ENCODE measurements at places on chromosomes 13 and 19.

DNA sequence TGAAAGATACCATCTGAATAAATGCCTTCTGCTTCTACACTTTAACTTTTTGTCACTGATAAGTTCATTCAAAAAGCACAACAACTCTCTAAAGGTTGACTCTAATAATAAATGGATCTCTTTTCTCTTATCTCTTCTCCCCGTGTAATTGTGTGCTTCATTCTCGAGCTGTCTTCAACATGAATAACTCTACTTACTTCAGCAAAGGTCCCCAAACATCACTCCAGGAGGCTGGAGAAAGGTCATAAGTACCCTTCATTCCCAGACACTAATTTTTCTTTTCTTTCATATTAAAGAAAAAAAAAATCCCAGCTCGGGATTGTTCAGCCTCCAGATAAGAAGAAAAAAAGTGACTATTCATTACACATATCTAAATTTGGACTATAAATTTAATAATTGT lies 222.2 kb downstream of the FOXO1 start:
- no peak for DNase-seq

GRCh38 chr19:58020129-58020528 lies 13.7 kb upstream of the ZSCAN1 start:
- no peak for DNase-seq

- DNase-seq: no peak
These were observed 46.8 kb downstream of the PDCD5 start for GRCh38 chr19:32627714-32628270.

DNA sequence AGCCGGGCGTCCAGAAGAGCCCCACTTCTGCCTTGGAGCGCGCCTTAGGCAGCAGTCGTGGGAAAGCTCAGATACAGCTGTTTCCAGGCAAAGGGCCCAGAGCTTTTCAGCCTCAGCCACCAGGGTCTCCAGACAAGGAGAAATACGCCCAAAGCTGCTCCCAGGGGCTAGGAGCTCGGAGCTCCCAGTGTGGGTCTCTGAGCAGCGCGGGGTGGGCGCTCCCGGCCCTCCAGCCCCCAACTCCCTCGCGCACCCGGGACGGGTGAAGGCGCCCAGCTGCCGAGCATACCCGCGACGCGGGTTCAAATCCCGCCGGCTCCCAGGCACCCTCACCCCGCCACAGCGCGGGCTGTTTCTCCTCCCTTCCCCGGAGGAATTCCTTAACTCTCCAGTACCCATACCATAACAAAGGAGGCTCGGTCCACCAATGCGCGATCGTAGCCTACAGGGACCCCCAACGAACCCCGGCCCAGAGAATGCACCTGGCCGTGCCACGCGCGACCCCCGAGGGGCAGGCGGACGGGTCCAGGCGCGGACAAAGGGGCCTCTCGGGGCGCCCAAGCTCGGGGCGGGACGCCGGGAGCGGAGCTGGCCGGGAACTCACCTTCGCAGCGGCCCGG lies 507 bp downstream of the COL4A1 start:
- DNase-seq: no peak

DNA sequence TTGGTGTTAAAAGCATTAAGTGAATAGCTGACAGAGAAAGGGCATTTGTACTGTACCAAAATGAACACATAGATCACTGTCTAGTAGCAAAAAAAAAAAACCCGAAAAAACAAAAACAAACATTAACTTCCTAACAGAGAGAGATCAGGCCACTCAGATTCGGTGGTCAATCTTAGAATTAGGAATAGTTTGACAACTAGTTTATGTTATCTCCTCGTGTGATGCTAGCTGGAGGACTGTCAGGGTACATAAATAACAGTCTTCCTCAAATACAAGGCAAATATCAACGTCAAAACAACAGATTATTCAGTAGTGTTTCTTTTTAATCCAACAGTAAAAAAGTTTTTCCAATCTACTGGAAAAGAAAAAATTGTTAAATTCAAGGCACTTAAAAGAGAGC lies 1.7 kb downstream of the ZMYM5 start:
- DNase-seq: no peak

- DNase-seq: no peak
These were observed 1.6 kb downstream of the ZNF414 start for GRCh38 chr19:8512115-8512967.

DNA sequence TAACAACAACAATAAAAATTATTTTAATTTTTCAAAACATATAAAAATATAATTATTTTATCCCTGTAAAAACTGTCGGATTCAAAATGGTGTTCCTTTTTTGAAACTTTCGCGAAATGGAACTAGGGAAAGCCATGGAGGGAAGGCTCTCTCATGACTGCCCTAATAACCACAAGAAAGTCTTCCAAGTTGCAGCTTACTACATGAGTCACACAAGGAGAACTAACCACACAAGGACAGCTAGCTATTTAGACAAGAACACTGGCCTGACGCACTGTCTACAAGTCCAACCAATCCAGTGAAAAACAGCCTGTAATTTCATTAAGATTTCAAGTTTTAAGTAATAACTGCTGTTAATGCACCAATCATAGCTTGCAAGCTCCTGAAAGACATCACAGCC lies 319.2 kb upstream of the PCDH9 start:
- DNase-seq: no peak

GRCh38 chr13:95136638-95137037 lies 164.6 kb downstream of the ABCC4 start:
- no peak for DNase-seq

GRCh38 chr13:50543782-50544181 lies 299.7 kb downstream of the DLEU7 start:
- no peak for DNase-seq

DNA sequence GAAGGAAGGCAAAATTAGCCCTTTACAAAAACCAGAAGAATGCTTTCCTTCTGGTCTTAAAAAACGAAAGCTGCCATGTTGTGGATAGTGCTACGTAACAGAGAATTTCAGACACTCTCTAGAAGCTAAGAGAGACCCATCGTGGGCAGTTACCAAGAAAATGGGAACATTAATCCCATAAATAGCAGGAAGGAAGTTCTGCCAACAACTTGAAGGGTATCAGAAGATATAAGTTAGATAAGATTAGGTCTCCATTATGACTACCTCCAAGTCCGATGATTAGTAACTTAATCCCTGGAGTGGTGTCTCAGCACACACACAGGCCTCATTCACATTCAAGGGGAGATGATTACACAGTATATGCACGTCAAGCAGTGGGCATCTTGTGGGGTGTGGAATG lies 115.7 kb upstream of the TRPC4 start:
- no peak for DNase-seq

- no peak for DNase-seq
These were observed 54.3 kb downstream of the XPO4 start for GRCh38 chr13:20848203-20848602.

DNA sequence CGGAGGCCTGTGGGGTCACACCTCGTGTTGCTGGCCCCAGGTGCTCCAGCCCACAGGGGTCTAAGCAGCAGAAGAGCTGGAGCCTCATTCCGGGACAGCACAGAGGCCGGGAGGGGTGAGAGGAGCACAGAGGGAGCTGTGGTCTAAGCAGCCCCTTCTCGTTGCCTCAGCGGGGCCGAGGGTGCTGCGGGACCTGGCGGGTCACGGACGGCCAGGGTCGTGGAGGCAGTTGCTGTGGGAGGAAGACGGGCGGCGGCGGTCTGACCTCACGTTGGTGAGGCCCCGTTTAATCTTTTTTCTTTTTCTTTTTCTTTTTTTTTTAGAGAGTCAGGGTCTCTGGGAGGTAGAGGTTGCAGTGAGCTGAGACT lies 21.7 kb downstream of the PIAS4 start:
- DNase-seq: no peak

DNA sequence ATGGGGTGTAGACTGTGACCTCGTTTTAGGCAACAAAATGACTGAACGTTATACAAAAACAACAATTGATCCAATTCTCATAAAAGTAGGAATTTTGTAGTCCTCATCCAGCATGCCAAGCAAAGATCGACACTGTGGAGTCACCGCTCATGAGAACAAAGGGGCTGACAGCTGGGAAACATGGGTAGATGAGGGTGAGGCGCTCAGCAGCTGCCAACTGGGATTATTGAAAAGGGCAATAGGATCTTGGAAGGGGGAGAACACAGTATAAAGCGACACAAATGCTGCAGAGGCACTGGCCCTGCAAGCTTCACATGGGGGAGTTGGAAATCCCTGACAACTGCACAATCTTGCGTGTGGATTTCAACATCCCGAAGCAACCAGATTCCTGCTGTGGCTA lies 5.4 kb upstream of the ZNF765 start:
- DNase-seq: no peak

DNA sequence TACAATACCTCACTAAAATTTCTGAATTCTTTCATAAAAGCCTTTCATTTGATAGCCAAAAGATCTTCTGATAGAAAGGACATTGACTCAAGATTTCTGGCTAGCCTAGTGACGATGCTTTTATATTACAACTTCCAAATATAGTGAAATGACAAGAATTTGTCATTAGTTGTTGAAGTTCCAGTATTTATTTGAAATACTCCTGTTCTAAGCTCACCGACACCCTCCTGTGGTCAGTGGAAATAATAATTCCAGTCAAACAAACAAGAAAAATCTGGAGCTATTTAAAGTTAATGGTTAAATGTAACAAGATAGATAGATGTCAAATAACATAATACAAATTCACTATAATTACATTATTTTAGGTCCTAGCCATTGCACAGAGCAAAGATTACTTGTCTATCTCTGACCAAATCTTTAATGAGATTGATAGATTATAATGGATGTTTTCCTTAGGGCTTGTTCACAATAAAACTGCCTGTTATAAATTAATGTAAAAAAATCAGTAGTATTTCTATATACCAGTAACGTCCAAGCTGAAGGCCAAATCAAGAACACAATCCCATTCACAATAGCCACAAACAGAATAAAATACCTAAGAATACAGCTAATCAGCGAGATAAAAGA lies 195.5 kb downstream of the RGCC start:
- no peak for DNase-seq

DNA sequence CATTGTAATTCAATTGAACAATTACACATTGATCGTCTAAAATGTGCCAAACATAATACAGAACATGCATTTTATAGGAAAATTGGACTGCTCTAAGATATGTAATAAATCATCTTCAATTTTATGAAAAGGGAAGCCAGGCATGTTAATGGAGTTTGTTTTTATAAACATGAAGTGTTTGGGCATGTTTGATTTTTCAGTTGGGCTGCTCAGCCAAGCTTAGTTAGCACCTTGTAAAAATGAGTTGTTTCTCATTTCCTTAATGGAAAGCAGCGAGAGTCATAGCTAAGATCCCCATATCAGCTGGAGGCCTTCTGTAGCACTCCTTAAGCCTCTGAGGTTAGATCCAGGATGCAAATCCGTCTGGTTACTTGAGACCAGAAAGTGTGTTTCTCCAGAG lies 422.3 kb downstream of the SPRY2 start:
- DNase-seq: no peak

- DNase-seq: no peak
These were observed 152.1 kb downstream of the UQCRFS1 start for GRCh38 chr19:29060813-29061364.

- DNase-seq: no peak
These were observed 281.0 kb downstream of the TSHZ3 start for GRCh38 chr19:31068268-31068667.

DNA sequence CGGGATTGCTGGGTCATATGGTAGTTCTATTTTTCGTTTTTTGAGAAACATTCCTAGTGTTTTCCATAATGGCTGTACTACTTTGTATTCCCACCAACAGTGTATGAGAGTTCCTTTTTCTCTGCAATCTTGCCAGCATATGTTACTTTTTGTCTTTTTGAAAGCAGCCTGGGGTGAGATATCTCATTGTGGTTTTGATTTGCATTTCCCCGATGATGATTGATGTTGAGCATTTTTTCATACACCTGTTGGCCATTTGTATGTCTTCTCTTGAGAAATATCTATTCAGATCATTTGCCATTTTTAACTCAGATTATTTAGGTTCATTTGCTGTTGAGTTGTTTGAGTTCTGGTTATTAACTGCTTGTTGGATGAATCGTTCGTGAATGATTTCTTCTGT lies 18.5 kb upstream of the ATP12A start:
- DNase-seq: no peak

DNA sequence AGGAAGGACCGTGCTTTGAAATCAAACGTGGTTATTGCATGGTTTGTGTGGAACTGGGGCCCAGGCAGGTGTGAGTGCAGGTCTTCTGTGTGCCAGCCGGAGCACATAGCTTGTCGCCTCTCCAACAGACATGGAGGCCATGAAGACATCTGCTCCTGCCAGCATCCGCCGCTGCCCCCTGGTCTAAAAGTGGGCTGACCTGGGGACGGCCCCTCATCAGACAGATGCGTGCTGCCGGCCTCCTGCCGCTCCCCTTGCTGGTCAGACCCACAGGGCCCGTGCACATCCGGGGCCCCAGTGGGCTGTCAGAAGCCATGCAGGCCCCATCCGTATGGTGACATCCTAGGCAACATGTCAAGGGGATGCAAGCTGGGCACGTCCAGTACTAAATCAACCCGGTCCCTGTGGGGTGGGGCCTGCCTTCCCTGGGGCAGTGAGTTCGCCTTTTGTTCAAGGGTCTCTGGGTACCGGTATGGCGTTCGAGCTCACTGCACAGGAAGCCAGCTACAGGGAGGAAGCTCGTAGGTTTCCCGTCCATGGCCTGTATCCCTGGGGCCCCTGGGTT lies 88.0 kb upstream of the MCF2L start:
- DNase-seq: no peak

DNA sequence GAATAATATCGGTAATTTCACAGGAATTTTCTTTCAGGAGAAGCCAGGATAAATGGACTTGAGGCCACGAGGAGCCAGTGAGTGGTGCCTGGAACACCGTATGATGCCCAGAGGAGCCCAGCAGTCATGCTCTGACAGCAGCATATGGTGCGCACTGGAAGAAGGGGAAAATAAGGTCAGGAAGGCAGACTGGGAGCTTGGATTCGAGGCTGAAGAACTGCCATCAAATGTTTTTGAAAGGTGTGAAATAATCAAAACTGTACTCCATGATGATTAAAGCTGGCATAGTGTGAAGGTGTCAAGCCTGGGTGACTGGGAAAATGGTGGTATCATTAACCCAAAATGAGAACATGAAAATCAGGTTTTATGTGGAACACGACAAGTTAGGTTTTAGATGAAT lies 374.2 kb downstream of the DIAPH3 start:
- no peak for DNase-seq

DNA sequence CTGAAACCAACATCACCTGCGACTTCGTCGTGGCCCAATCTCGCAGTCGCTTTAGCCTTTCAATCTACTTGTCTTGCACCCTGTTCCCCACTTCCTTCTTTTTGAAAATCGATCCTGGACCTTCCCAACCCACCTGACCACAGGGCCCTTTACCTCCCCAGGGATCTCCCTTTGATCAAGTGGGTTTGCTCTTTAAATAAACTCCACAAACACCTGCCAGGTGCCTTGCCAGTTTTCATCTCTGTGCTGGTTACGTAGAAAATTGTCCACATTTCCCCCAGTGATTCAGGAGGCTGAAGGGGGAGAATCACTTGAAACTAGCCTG lies 14.5 kb upstream of the RAB20 start:
- no peak for DNase-seq

- DNase-seq: no peak
These were observed 211.9 kb downstream of the NALCN start for GRCh38 chr13:101204270-101205020.

GRCh38 chr13:44049081-44049945 lies 169.6 kb downstream of the LACC1 start:
- no peak for DNase-seq

- peak; percentile 35 for DNase-seq
These were observed 42.2 kb downstream of the DLEU7 start for GRCh38 chr13:50801087-50801931.

GRCh38 chr13:101554420-101555125 lies 102.1 kb downstream of the ITGBL1 start:
- DNase-seq: no peak
